Sigmoid colon (tissue), 7 donors: ENCODE measurements at places on chromosomes 7 and 10.
A peak's percentile ranks its signal among the peaks of the same experiment; 100 is the strongest.

- DNase-seq = no peak
These were observed 372.6 kb downstream of the PHF14 start for GRCh38 chr7:11346302-11346701.

GRCh38 chr7:137032436-137032835 lies 164.0 kb downstream of the CHRM2 start:
- no peak for DNase-seq

- no peak for DNase-seq
These were observed 69.2 kb downstream of the SDK1 start for GRCh38 chr7:3370068-3370830.

GRCh38 chr10:14625765-14626525 lies 148.8 kb downstream of the FAM107B start:
- DNase-seq = no peak

GRCh38 chr7:130149281-130150139 lies 55.7 kb downstream of the TMEM209 start:
- DNase-seq = no peak

DNA sequence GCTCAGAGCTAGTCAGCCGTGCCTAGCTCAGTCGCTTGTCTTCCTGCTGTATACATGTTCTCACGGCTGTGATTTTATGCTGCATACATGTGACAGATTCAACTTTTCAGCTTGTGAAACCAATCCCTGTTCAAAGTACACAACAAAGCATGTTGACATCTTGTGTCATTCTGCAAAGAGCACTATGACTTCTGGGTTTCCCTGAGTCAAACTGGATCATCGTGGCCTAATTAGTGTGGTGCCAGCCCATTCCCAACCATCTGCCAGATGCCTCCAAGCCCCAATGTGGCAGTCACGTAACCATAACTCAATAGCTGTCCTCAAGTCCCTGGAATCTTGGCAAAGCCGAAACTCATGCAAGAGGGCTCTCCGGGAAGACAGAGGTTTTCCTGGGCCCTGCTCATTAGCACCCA lies 144.8 kb downstream of the MYOF start:
- DNase-seq = no peak

- no peak for DNase-seq
These were observed 289.0 kb downstream of the TWIST1 start for GRCh38 chr7:18828260-18828993.

DNA sequence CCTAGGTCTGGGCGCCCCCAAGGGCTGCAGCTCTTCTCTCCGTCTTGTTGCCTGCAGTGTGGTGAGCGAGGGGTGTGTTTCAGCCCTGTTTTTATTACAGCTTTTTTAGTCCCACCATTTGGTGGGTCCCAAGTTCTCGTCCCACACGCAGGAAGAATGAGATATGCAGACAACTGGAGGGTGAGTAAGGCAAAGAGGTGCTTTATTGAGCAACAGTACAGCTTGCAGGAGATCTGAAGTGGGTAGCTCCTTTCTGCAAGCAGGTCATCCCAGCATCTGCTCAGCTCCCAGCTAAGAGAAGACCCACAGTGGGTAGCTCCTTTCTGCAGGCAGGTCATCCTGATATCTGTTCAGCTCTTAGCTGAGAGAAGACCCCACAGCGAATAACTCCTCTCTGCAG lies 28.2 kb downstream of the C10orf67 start:
- DNase-seq = no peak

GRCh38 chr7:102874166-102874829 lies 38.5 kb upstream of the LRRC17 start:
- DNase-seq = no peak

DNA sequence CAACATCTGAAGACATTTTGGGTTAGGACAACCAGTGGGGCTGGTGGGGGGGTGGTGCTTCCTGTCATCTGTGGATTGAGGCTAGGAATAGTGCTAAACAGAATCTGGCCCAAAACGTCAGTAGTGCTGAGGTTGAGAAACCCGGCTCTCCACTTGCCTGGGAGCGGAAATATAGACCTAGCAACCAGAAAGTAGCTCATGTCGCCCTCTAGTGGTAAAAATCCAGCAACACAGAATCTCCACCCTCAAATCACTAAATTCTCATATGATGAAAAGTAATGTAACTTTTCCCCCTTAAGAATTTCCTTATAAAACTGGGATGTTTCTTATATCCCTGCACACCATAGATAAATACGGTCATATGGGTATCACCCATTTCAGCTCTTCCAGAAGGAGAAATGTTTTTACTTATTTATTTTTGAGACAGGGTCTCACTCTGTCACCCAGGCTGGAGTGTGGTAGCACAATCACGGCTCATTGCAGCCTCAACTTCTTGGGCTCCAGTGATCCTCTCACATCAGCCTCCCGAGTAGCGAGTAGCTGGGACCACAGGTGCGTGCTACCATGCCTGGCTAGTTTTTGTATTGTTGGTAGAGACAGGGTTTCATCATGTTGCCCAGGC lies 34.4 kb downstream of the ZC3HAV1 start:
- DNase-seq = peak; percentile 86

DNA sequence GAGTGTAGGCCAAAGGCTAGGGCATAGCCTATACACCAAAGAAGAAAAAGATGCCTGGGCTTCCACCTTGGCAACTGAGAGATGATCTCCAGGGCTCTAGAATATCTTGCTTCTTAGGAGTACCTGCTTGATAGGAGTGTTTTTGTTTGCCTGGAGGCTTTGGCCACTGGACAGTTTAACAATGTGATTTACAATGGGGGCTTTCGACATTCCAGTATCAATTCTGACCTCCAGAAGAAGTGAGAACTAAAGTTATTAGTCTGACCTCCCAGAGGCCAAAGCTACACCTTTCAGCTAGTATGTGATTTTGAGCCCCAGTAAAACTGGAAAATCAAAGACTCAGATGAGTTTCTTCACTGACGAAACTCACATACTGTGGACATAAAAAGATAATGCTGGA lies 96.1 kb downstream of the JMJD1C start:
- no peak for DNase-seq

GRCh38 chr7:108203537-108203936 lies 73.4 kb upstream of the LAMB4 start:
- no peak for DNase-seq

DNA sequence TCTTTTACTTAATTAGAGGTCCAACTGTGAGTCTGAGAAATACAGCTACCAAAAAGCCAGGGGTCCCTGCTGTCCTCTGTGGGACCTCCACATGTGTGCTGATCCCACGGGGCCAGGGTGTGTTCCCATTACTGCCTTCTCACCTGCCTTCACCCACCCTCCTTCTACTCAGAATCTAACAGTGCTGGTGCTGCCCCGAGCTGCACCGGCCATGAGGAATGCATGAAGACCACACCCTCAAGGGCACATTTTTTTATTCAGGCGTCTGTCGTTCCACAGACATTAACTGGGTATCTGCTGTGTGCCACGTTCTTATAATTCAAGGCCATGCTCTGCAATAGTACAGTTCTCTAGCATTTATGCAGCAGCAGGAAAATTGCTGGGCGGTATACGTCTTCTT lies 188.5 kb upstream of the PFKP start:
- DNase-seq = no peak

DNA sequence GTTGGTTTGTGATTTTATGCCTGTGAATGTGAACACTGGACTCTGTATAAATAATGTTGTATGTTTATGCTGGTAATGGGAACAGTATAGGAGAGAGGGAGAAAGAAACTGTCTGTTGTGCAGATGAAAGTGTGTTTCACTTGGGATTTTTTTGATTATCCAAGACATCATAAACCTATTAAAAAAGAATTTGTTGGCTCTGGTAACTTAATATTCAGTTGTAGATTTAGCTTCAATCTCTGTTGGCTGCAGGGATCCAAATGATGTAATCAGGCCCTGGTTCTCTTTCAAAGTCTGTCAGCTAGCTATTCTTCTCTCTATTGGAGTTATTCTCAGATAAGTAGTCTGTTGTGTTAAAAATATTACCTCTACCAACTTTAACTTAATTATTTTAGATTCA lies 168.8 kb upstream of the RHOBTB1 start:
- no peak for DNase-seq

GRCh38 chr10:102770108-102770482 lies 26.3 kb downstream of the WBP1L start:
- DNase-seq = no peak

DNA sequence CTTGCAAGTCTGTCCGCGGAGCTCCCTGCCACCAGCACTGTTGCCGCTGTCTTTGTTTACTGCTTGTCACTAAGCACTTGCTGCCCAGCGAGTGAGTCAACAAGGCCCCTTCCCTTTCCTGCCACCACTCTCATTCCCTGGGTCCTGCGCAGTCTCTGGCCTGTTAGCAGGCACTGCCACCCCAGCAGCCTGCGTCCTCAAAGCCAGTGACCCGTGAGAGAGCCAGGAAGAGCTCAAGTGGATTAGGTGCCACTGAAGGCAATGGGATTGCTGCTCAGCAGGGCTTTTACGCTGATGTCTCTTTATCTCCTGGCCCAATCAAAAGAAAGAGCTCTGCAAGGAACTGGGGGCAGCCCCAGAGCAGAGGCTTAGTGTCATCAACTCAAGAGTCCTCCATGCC lies at the start of gene FRMPD2:
Gene FRMPD2, minus strand, starts transcription at position 61 of the 400 bp plus-strand sequence. CDS start 129 bp downstream, outside the sequence.
- DNase-seq = no peak
